ENCODE measurements at places on chromosomes 3 and 15.
A peak's percentile ranks its signal among the peaks of the same experiment; 100 is the strongest.

GRCh38 chr3:12484983-12485327 lies 675 bp downstream of the TSEN2 start:
- no peak for DNase-seq

DNA sequence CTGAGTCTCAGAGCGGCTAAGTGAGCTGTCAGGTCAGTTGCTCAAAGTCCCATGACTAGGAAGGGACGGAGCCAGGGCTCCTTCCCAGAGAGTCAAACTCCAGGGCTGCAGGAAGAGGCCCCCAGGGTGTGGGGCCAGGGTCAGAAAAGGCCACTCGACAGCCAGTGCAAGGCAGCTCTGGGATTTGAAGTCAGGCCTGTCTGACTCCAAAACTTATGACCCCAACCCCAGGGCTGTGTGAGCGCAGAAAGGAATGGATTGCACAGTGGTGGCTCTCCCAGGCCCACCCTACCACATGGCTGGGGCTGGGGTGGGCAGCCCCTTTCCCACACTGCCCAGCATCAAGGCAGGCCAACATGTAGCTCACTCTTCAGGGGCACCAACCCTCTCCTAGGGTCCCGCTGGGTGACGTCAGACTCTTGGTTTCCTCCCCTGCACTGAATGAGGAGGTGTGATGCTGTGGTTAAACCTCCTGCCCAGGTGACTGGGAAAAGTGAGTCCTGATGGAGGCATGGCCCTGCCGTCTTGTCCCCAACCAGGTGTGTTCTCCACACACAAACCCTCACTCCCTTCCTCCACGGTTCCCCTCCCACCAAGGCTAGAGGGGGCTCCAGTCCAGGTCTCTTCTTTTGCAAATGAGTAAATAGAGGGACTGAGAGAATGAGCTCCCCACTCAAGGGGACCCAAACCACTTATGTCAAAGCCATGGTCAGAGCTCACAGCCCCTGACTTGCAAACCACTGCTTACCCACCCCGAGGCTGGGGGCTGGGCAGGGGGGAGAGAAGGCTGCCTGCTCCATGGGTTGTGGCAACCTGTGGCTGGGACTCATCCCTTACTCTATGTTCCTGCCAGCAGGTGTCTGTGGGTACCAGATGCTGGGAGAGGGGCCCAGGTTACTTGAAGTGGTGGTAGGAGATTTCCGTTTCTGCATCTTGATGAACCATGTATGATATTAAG lies 23.8 kb upstream of the CORO2B start:
- DNase-seq, result no peak

GRCh38 chr15:80703965-80704364 lies 8.9 kb downstream of the ABHD17C start:
- no peak for DNase-seq

DNA sequence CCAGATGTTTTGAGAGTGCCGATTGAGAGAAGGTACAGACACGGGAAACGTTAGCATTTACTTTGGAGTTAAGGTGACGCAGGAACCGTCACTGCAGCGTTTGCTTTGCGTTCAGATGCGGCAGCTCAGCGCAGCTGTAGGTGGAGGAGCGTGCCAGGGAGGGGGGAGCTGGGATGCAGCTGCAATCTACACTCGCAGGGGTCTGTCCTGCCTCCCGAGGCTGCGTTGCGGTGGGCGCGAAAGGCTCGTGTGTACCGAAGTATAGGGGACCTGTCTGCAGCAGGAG lies 425 bp upstream of the FYTTD1 start:
- DNase-seq, result no peak

DNA sequence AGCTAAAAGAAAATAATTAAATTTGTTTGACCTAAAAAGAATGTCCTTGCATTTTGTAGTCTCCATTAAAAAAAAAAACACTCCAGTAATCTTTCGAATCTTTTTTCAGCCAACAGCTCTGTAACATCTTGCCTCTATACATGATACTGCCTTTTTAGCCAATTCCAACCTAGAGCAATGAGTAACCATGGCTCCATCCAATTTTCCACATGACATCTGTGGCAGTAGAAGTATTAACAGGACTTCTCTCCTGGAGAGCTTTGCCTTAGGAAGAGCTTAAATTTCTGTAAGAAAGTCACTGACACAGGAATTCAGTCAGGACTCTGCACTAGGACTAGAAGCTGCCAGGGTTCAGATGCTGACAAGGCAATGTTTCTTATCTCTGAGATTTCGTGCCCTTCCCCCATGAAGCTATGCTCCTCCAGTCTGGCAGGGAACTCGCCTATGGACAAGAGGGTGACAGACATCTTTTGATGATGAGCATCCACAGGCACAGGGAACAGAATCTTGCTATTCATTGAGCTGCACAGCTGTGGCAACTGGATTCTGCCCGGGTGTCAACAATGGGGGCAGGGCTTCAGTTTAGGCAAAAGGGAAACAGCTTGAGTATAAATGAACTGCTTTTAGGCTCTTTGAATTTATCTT lies 81.8 kb downstream of the ALCAM start:
- DNase-seq, result peak; percentile 76

DNA sequence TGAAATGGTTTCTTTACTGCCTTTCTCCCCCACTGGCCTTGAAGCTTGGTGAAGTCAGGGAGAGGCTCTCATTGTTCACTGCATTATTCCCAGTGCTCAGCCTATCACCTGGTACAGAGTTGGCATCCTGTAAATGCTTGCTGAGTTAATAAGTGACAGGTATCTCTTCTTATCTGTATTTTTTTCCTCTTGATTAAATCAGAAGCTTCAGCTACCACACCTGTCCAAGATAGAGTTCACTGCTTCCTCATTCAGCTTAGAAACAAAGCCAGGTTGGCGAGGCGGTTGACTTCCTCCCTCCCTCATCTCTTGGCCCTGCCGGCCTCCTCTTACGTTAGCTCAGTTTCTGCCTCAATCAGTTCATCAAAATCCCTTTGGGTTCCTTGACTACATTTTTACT lies 142.8 kb downstream of the LIPC start:
- DNase-seq, result no peak

- no peak for DNase-seq
These were observed 51.7 kb downstream of the PHLDB2 start for GRCh38 chr3:111910806-111911205.

GRCh38 chr3:73422571-73422970 lies 202.2 kb downstream of the PDZRN3 start:
- DNase-seq, result no peak

- no peak for DNase-seq
These were observed 24.9 kb upstream of the DNAAF4 start for GRCh38 chr15:55532944-55533343.

- DNase-seq, result no peak
These were observed 23.1 kb upstream of the BSN start for GRCh38 chr3:49531218-49531617.

DNA sequence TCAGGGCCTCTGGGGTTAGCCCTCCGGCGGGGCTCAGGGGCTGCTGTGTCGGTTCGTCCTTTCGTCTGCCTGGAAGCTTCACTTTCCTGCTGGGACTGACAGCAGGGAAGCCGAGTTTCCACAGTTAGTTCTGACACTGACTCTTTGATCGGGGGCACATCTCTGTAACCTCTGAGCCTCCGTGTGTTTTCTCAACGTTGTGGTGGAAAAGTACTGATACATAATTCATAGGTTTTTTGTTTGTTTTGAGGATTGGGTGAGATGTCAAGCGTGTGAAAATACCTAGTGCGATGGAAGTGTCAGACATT lies 481 bp downstream of the AP4E1 start:
- no peak for DNase-seq

DNA sequence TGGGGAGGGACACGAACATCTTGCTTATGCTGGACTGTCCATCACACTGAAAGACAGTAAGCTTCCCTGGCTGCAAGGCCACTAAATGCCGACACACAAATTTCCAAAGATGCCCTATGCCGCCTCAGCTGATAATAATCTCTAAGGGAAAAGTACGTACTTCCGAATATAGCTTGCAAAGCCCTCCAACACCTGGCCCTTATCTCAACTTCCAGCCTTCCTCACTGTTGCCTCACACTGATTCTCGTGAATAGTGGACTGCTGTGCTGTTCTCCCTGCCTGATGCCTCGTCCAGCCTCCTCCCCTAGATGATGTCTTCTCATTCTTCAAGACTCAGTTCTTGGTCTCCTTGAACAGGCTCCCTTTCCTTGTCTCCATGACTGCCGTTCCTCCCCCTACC lies 72.3 kb downstream of the CD47 start:
- DNase-seq, result no peak

DNA sequence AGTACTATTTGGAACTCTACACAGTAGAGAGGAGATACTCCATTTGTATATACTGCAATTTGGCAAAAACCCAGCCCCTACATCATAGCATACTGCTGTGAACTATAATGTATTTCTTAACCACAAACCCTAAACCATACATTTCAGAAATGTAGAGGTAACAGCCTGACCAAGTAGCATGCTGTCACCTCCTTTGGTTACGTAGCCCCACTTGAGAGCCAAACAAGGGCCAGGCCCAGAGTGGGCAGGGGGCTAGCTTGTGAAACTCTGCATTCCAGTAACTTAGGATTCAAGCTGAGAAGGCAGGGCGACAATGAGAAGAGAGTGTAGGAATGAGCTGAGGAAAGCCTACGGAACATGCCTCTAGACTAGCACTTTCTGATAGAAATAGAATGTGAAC lies 135.8 kb downstream of the GREM1 start:
- no peak for DNase-seq

DNA sequence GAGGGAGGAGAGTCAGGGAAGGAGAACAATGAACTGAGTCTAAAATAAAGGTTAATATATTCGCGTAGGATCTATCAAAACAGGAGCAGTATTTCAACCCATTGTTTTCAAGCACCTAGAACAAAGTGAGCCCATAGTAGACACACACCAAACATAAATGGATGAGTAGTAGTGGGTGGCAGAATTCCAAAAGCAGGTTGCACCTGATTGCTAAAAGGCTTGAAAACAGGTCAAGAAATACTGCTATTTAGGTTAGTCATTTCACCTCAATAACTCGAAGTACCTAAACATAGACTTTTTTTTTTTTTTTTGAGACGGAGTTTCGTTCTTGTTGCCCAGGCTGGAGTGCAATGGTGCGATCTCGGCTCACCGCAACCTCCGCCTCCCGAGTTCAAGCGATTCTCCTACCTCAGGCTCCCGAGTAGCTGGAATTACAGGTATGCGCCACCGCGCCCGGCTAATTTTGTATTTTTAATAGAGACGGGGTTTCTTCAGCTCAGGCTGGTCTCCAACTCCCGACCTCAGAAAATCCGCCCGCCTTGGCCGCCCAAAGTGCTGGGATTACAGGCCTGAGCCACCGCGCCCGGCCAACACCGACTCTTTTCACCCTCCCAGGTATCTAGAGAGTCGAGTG lies 855 bp upstream of the ABHD5 start:
- no peak for DNase-seq

- DNase-seq, result no peak
These were observed 31.2 kb downstream of the IQCF6 start for GRCh38 chr3:51747840-51748239.

- no peak for DNase-seq
These were observed 333.3 kb downstream of the GRM7 start for GRCh38 chr3:7194071-7194835.

GRCh38 chr3:141392897-141393734 lies 24.8 kb downstream of the ZBTB38 start:
- DNase-seq, result no peak

- DNase-seq, result no peak
These were observed 39.5 kb upstream of the IQSEC1 start for GRCh38 chr3:13112521-13113345.

GRCh38 chr3:34008836-34009809 lies 210.7 kb downstream of the PDCD6IP start:
- no peak for DNase-seq

- no peak for DNase-seq
These were observed 287.4 kb upstream of the LYSMD4 start for GRCh38 chr15:100020614-100021013.

GRCh38 chr15:55422089-55422488 lies 13.8 kb downstream of the PIERCE2 start:
- DNase-seq, result no peak

- no peak for DNase-seq
These were observed 16.3 kb downstream of the ECT2 start for GRCh38 chr3:172766718-172767405.

- DNase-seq, result no peak
These were observed 590.0 kb upstream of the ADAMTS9 start for GRCh38 chr3:65277798-65278197.

GRCh38 chr15:70835415-70835814 lies 18.5 kb downstream of the LARP6 start:
- DNase-seq, result peak; percentile 22

DNA sequence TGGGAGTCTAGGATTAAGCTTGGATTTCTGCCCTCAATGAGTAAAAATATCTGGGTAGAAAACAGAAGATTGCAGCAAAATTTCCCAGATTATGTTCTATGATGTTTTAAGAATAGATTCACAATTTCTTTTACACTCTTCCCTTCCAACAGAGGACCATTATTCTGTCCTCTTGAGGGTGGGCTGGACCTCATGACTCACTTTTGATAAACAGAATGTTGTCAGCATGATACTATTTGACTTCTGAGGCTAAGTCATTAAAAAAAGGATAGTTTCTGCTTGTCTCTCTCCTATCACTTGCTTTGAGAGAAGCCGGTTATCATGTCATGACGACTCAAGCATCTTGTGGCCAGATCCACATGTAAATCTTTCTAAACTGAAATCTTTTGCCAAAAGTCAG lies 396.2 kb upstream of the CDIN1 start:
- no peak for DNase-seq

- DNase-seq, result no peak
These were observed 283.1 kb upstream of the NR2F2 start for GRCh38 chr15:96047255-96047931.

- DNase-seq, result peak; percentile 8
These were observed 784 bp downstream of the TTLL3 start for GRCh38 chr3:9810846-9811245.

DNA sequence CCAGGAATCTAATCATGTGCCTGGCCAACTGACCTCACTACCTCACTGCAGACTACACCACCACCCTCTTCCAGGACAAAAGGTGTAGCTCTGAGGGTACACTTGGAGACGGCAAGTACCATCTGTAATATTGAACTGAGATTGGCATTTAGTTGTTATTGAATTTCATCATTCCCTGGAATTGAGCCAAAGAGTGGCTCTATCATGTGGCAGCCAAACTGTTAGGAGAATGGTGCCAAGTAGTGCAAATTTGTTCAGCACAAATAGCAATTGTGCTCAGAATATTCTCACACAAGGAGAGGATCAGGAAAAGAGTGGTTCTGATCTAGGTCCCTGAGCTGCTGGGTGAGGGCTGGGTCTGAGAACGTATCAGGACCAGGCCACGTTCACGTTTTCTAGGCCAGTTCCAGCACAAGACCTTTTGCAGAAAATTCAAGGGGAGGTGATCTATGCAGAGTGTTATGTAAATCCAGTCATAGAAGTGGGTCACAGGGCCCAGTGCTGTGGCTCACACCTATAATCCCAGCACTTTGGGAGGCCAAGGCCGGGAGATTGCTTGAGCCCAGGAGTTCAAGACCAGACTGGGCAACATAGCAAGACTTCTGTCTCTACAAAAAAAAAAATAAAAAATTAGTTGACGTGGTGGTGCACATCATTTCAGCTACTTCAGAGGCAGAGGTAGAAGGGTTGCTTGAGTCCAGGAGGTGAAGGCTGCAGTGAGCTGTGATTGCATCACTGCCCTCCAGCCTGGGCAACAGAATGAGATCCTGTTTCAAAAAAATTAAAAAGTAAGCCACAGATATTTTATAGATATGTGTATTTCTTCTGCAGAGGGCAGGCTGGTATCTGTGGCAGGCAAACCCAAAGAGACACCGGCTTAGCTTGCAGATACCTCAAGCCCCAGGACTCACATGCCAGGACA lies 31.9 kb upstream of the CFAP161 start:
- no peak for DNase-seq

GRCh38 chr15:98930576-98930975 lies 77.0 kb downstream of the PGPEP1L start:
- no peak for DNase-seq

- DNase-seq, result no peak
These were observed 374.6 kb upstream of the CFAP20DC start for GRCh38 chr3:59424268-59425010.

Data from hypothalamus (tissue), 51 donors.